ENCODE measurements at places on chromosomes 2 and 18.

- DNase-seq: no peak
These were observed 7.4 kb downstream of the PMAIP1 start for GRCh38 chr18:59907172-59907571.

DNA sequence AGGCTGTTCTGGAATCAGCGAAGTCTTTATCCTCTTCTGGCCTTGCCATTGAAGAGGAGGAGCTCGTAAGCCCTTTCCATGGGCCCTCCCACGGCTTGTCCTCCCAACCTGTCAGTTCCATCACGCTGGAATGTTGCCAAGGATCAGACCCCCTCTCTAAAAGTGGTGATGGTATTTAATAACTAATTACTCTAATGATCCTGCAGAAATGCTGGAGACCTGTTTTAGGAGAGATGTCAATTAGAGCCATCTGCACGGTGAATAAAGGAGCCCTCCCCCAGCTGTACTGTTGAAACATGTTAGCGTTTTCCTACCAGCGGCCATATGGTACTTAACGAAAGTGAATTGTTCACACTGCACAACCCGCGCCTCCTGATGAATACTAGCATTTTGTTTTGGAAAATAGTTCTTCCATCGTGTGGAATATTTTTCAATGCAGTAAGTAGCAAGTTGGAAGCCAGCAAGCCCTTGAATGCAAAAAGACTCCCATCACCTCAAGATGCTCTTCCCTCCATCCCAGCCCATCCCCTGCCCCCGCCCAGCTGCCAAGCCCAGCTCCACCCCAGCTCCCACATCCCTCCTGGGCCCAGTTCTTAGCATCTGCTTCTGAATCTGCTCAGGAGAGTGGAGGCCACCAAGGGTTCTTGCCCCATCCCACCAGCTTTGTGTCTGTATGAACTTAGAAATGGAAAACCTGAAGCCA, 145.4 kb downstream of the KLHL29 start:
- DNase-seq: no peak

- DNase-seq: no peak
These were observed 25.3 kb upstream of the BOD1L2 start for GRCh38 chr18:57121542-57122112.

DNA sequence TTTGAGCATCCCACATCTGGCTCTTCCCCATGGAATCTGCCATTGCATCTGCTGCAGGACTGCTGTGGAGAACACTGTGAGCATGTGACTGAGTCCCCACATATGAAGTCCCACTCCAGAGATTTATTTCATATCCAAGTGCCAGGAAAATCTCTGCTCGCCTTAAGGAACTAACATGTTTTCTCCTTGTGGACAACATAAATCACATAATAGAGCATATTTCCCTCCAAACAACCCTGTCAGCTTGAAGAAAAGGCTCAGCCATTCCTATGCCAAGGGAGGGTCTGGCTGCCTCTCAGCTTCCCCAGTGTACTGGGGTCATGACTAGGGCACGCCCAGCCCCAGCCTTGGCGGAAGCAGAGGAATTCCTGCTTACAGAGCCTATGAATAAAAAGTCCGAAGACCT, 193.7 kb downstream of the DNER start:
- no peak for DNase-seq

- no peak for DNase-seq
These were observed 146.7 kb downstream of the PDE1A start for GRCh38 chr2:182280118-182280517.

DNA sequence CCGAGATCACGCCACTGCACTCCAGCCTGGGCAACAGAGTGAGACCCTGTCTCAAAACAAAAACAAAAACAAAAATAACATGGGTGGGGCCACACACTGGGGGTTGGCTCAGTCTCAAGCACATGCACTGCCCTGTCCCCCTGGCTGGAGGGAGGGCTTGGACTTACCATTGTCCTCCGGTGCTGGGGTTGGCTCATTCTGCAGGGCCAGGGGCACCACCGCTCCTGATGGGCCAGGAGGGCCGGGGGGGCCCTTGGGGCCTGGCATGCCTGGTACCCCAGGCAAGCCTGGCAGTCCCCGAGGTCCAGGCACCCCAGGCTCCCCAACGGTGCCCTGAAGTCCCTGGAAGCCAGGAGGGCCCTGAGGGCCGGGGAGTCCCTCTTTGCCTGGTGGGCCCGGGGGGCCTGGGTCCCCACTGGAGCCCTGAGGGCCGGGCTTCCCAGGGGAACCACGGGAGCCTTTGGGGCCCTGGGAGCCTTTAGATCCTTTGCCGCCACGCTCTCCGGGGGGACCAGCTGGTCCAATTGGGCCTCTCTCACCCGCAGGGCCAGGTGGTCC, 66.8 kb upstream of the THOC1 start:
- no peak for DNase-seq

GRCh38 chr2:199704358-199705238, 146.4 kb downstream of the FTCDNL1 start:
- peak; percentile 45 for DNase-seq

- DNase-seq: no peak
These were observed 515.7 kb downstream of the DCDC2C start for GRCh38 chr2:4219101-4219500.

DNA sequence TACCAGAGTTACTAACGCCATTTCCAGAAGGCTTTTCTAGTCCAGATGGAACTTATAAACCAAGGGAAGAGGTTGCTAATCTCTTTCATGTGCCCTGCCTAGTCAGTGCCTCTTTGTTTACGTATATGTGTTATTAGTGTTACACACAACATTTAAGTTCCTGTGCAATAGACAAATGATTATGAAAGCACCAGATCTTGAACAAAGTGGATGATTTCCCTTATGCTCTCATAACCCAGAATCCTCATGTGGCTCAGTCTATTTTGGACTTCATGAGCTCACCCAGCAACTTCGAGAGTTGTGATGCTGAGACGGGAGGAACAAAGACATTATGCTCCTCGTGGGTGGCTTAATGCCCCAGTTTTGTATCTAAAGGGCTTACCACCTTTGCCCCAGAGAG, 214.4 kb upstream of the SP5 start:
- no peak for DNase-seq

GRCh38 chr2:144544053-144544452, 24.1 kb upstream of the ZEB2 start:
- DNase-seq: no peak

DNA sequence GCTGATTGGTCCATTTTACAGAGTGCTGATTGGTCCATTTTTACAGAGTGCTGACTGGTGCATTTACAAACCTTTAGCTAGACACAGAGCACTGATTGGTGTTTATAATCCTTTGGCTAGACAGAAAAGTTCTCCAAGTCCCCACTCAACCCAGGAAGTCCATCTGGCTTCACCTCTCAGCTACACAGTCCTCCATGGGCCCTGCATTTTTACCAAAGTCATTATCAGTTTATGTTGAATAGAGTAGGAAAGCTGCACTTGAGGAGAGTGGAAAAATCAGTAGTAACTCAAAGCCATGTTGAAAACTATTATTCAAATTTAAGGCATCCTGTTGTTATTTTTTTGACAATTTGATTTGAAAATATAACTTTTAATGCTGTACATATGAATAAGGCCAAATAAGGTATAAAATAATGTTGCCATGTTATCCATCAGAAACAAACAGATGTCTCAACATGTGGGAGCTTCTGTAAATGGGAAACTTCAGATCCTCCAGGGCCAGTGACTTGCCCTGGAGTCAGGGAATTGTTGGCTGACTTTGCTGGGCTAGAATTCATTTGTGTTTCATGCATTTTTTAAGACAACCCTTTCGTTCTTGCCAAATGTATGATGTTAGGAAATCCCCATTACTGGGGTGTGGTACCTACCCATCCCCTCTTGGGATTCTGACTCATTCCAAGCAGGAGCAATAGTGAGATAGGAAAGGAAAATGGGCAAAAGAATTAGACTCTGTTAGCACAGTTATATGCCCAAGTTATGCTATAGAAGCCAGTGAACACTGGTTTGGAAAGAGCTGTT, 37.8 kb upstream of the CCDC195 start:
- no peak for DNase-seq

DNA sequence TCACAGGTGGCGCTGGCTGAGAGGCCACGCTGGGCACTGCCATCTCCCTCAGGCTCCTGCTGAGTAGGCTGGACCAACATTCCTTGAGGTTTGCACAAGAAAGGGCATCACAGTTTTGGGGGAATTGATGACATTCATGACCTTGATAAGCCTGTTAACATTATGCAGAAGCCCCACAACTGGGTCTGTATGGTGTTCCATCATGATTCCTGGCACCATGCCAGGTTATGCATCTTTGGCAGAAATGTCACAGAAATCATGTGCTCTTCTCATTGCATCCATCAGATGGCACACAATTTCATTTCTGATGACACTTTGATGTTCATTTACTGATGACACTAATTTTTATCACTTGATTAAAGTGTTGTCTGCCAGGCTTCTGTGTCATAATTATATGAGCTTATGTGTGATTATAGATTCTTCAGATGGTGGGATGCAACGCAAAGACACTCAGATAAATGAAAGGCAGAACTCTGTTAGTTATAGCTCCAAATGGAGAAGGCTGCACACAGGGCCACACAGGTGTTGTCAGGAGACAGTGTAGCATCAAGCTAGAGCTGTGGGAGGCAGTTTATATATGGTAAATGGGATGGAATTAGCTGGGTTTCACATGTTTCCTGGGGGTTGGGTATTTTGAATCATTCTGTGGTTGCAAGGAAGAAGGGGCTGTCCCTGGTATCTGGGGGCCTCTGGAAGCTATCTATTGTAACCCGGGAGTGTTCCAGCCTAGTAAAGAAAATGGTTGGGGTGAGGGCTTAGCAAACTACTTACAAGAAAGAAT, 191.3 kb downstream of the SLC39A10 start:
- peak; percentile 46 for DNase-seq

- DNase-seq: no peak
These were observed 752.8 kb upstream of the CELF4 start for GRCh38 chr18:38318416-38318815.

- no peak for DNase-seq
These were observed 251.7 kb upstream of the SIX2 start for GRCh38 chr2:45260946-45261345.

DNA sequence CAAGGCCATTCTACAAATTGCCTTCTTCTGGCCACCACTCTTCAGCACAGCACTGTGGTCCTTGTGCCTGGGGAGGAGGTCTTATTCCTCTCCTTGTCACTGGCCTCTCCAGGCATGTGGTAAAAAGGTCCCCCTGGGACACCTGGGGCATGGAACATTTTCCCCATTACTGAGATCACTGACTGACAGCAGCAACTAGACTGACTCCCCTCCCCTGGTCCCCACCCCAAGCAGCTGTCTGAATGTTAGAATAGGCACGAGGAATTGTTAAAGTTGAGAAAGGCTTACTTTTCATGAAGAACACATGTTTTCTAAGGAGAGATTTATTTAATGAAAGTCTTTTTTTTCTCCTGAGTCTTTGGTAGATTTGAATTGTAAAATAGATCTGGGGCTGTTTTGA, 39.5 kb upstream of the RTN4 start:
- DNase-seq: no peak

- no peak for DNase-seq
These were observed 62.9 kb downstream of the POMC start for GRCh38 chr2:25105336-25106085.

GRCh38 chr2:135573620-135574019, 42.3 kb downstream of the R3HDM1 start:
- DNase-seq: no peak

DNA sequence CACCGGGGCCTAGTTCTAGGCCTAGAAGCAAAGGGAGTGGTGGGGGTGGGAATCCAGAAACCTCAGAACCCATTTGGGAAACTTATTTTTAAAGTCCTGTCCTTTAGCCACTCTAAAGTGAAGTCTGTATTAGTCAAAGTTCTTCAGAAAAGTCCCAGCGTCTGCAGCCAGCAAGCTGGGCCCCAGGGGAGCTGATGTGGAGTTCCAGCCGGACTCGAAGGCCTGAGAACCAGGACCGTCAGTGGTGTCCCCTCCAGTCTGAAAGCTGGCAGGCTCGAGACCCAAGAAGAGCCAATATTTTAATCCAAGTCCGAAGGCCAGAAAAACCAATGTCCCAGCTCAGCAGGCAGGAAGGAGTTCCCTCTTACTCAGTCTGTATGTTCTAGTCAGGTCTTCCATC, 32.4 kb downstream of the ID2 start:
- DNase-seq: no peak

DNA sequence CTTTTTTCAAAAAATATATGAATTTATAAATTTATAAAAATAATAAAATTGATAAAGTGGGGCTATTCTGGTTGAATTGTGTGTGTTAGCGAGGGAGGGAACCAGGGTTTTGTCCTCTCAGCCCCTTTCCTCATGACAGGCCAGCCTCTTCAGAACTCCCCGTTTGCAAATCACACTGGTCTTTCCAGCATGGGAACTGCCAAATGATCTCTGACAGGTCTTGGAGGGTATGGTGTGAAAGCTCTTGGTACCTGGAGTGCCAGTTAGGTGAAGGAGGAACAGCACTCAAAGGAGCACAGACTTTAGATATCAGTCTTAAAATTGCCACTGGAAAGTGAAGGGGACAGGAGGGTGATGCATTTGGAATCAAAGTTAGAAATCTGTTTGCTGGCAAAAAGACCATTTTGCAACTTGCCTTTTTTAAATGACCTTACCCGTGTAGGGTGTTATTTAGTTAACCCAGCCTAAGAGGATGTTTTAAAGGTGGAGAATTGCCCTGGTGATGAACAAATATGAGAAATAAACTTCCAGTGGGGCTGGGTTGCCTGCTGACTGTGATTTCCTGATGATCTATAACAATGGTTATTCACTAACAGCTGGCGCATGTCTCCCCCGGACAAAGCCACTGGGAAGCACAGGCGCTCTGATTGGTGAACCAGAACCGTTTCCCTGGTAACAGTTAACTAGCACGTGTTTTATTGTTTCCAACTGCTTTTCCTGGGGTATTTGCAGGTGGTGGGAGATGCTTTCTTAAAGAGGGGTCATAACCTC, 85.3 kb upstream of the EFEMP1 start:
- no peak for DNase-seq

DNA sequence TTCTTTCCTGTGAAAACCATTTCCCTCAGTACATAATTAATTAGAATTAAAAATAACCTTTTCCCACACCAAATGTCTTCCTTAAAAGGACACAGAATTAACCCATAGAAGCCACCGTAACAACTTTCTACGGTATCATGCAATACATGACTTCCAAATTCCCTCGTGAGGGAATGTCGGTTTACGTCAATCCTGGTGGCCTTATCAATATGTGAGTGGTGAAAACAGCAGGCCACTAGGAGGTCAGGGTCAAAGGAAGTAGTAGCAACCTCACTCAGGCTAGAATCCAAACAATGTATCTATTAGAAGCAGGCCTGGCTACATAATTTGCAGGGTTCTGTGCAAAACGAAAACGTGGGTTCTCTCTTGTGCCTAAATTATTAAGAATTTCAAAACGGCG, 112.2 kb downstream of the GAREM1 start:
- DNase-seq: no peak

DNA sequence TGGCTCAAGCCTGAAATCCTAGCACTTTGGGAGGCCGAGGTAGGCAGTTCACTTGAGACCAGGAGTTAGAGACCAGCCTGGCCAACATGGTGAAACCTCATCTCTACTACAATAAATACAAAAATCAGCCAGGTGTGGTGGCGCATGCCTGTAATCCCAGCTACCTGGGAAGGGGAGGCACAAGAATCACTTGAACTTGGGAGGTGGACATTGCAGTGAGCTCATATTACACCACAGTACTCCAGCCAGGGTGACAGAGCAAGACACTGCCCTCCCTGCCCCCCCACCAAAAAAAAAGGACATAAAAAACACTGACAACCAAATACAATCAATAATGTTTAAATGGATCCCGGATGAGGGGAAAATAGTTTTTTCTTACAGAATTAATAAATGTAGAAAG, 7.8 kb downstream of the TIA1 start:
- DNase-seq: no peak

- DNase-seq: no peak
These were observed 129.7 kb downstream of the MAP3K20 start for GRCh38 chr2:173205375-173205774.

- no peak for DNase-seq
These were observed 154.3 kb downstream of the PLCL1 start for GRCh38 chr2:197958592-197959150.

Measured in RPMI8226 (cell line).